ENCODE measurements at places on chromosomes 2 and 18.

GRCh38 chr2:41870265-41870585 is 177.6 kb upstream of the PKDCC start:
- no peak for DNase-seq

- no peak for DNase-seq
These were observed 3.4 kb upstream of the SPATS2L start for GRCh38 chr2:200302940-200303727.

DNA sequence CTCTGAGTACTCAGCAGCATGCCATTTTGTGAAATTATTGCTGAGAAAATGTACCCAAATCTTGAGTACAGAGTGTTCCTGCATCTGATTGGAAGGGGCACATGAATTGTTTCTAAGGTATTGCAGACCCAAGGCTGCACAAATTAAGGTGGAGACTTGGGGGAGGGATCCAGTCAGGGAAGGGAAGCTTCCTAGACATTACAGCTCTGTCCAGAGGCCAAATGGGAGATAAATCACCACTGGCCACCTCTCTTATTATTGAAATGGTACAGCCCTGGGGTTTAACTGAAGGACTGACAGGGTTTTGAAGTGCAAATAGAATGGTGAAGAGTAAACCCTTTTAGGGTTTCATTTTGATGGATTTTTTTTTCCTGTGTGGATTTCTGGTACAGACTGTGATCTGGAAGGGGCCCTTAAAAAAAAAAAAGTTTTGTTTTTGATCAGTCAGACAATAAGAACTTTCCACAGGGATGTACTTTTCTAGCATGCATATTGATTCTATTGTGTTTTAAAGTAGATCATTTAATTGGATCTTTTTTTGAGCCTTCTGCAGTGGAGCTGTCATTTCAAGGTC is 119.4 kb downstream of the GREB1L start:
- DNase-seq: no peak

DNA sequence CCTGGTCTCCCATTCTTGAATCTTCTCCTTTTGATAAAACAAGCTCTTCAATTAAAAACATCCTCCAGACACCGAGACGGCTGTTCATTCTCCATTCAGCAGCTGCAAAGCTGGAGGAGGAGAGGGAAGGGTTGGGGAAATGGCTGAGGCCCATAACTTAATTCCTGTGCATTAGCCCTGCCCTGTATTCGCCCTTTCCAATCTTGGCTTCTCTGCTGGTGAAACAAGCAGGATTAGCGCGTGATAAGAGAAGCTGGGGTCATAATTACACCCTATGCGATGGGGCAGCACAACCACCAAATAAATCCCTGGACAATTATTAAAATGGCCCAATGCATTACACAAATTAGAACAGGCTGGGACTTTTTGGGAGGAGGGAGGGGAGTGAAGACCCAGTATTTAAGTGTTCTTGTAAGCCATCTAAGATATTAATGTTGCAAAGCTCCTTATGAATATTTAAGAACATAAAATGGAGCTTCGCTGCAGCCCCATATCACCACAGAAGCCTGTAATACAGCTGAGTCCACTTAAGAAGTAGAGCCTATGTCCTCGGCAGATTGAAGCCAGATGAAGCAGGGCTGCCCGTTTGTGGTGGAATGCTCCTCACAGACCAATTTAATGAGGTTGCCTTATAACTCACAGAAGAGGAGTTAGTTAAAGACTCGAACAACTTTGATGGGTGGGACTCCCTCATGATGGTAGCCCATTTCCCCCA is 176.6 kb upstream of the SKOR2 start:
- no peak for DNase-seq

DNA sequence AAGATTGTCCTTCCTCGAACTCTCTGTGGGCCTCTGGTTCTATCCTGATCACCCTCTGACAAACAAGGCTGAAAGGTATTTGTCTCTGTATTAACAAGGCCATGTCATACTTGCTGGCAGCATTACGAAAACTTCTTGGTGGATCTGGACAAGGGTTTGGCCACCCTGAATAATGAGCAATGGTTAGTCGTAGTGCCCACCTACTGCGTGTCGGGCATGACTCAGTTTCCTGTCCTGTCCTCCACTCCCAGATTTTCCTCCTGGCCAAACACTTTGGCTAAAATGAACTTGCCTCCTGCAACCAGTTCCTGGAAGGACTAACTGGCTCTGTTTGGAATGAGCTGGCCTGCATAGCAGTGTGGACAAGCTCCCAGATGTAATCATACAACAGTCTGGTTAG is 198.5 kb upstream of the SMIM21 start:
- DNase-seq: no peak

GRCh38 chr18:38526922-38527321 is 961.3 kb upstream of the CELF4 start:
- no peak for DNase-seq

- DNase-seq: peak; percentile 68
These were observed 137.6 kb upstream of the BCL2L11 start for GRCh38 chr2:110983133-110983532.

GRCh38 chr2:235654103-235654813 is 160.4 kb downstream of the AGAP1 start:
- no peak for DNase-seq

- no peak for DNase-seq
These were observed 29.3 kb downstream of the FEZ2 start for GRCh38 chr2:36568516-36569246.

DNA sequence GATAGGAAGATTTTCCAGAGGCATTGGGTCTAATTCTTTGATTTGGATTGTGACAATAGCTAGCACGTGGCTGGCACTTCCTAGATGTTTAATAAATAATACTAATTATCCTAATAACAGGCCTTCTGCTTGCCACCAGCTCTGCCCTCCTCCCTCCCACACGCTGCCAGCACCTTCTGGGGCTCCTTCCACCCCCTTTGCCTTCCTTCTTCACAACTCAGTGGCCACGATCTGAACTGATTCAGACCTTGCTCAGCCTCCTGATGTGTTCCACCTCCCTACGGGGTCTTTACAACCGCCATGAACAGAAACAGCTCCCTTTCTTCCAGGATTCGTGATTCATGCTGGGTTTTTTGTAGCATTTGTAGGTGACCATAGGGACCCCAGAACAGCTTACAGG is 310.3 kb upstream of the HS6ST1 start:
- DNase-seq: no peak

DNA sequence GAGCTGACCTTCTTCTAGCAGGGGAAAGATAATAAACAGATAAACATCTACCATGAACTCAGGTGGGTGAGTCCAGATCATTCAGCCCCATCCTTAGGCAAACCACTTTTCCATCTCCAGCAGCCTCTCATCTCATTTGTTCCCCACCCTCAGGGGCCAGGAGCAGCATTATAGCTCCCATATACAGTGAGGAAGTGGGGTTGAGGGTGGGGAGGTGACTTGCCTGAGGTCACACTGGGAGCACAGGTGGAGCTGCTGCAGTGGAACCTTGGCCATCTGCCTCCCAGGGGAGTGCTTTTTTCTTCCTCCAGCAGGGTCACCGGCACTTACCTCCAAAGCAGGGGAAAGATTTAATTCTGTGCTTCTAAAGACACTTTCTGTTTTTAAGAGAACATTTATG is 212.5 kb upstream of the SMAD2 start:
- no peak for DNase-seq

DNA sequence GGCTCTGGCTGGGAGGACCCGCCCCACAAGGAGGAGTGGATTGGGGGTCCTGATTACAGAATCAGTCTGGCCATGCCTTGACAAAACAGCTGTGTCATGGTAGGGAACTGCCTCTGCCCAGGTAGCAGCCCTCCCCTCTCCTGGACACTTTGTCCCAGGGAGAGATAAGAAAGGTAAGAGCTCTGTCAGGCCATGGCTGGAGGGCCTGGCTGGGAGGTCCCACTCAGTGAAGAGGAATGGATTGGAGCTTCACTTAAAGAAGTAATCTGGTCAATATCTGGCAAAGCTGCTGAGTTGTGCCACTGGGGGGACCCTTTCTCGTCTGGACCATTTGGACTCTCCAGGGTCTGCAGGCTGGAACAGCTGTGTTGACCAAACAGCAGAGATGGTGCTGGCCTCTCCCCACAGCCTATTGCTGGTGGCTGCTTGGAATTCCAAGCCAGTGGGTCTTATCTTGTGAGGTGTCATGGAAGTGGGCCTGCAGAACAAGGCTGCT is 75.4 kb downstream of the EPC2 start:
- no peak for DNase-seq

DNA sequence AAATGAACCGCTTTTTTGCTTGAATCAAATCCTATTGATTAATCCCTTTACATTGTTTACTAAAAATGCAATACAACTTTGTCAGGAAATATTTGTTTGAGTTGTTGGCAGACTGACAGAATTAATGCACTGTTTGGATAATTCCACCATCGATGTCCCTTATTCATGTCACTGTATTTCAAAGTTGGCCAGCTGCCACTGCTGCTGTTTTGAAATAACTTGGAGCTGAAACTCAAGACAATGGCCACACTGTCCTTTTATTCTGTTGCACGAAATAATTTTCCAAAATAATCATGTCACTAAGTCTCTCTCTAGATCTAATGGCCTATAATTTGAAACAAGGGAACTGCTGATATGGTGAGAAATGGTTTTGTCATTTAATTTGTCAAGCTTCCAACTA is 55.2 kb upstream of the PAX3 start:
- DNase-seq: no peak

DNA sequence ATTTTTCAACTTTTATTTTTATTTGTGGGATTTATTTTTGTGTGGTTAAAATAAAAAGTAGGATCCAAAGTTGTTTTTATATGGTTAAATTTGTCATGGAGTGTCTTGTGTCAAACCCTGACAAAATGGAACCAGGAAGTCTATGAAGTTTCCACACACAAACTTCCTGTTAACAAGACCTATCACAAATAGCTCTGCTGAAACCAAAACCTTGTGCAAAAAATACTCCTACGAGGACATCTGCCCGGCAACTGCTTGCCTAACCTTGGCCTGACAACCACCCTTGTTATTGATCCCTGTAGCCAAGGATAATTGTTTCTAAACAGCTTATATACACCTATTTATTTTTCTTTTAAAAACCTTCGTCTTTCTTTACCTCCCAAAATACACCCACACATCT is 389.6 kb downstream of the TRIB2 start:
- no peak for DNase-seq

- no peak for DNase-seq
These were observed 55.4 kb upstream of the NCOA1 start for GRCh38 chr2:24435391-24436316.

DNA sequence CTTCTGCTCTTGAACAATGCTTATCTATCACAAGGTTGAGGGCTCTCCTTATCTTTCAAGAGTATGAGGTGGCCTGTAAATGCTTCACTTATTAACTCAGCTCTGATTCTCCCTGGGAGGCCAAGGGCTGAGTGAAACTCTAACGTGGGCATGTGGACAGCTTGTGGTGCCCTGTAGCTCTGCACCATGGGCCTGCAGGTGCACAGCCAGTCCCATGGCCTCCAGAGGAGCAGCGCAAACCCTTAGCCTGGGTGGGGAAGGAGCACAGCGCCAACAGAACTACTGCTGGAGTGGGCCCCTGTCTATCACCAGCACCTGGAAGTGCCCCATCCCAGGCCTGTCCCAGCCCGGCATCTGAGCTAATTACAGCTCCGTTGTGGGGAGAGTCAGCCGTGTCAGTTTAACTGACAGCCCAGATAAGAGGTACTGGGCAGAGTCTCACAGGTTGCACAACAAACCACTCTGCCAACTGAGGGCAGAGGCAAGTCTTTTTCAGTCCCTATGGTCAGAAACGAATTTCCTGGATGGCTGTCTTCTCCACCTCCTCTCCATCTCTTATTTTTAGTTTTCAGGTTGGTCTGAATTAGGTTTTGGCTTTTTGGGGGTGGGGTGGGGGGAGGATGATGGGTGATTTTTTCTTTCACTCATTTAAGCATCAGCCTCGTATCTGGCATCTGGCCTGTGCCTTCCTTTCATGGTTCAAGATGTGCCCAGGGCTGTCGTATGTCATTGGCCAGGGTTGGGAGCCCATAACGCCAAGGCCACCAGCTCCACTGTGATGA is 219.5 kb downstream of the BCL2 start:
- no peak for DNase-seq

DNA sequence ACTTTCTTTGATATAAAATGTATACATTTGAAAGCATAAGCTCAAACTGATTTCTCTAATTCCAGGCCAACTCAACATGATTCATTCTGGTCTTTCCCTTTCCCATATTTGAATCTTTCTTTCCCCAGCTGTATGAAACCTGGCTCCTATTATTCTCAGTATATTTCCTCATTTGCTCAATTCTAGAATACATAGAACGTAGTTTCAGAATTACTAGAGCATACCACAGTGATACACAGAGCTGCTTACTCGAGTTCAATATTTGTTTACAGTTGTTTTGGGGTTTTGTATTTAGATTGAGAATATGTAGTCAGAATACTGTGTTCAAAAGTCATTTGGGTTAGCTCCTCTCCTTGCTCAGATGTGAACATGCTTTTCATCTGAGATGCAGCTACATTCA is 43.0 kb downstream of the TNFRSF11A start:
- DNase-seq: no peak

- DNase-seq: peak; percentile 9
These were observed 62.9 kb downstream of the MIB1 start for GRCh38 chr18:21803495-21803894.

GRCh38 chr2:240205348-240205747 is 64.9 kb upstream of the OTOS start:
- peak; percentile 17 for DNase-seq

DNA sequence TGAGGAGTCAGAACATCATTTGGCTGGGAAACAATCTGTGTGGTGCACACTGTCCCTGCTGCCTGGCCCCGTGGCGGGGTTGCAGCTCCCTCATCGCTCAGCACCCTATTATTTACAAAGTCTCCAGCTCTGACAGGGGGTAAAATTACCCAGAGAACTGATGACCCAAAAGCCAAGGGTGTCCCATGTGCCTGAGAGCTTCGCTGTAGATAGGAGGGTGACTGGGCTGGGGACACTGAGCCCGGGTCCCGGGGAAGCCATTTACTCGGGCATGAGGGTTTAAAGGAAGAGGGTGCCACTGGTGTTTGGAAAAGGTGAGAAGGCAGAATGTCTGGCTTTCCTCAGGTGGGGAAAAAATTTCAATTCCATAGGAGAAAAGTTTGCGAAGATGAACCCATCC is 48.2 kb upstream of the EML6 start:
- DNase-seq: no peak

GRCh38 chr2:31384351-31384750 is 30.2 kb downstream of the XDH start:
- no peak for DNase-seq
